ENCODE measurements at places on chromosomes 6 and 20.

DNA sequence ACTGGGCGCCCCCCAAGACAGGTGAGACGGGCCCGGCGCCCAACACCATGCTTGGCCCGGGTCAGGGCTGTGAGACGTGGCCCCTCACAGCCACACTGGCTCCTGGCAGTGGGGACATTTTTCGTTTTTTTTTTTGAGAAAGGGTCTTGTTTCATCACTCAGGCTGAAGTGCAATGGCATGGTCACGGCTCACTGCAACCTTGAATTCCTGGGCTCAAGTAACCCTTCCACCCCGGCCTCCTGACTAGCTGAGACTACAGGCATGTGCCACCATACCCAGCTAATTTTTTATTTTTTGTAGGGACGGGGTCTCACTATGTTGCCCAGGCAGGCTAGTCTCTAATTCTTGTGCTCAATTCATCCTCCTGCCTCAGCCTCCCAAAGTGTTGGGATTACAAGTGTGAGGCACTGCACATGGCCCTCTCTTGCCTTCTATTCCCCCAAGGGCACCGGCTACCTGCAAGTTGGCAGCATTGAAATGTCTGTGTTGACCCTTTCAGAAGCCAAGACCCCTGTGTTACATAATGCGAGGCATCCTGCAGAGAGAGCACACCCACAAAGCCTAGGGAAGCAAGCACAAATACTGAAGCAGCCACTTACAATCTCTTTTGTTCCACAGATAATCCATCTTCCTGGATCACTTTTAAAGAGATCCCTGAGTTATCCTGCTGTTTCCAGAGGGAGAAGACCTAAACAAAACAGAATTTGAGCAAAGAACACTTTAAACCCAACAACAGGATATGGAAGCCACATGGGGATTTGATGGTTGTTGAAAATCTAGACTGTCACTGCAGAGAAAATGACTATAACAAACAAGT is 57.5 kb upstream of the SLC4A11 start:
- no peak for DNase-seq

DNA sequence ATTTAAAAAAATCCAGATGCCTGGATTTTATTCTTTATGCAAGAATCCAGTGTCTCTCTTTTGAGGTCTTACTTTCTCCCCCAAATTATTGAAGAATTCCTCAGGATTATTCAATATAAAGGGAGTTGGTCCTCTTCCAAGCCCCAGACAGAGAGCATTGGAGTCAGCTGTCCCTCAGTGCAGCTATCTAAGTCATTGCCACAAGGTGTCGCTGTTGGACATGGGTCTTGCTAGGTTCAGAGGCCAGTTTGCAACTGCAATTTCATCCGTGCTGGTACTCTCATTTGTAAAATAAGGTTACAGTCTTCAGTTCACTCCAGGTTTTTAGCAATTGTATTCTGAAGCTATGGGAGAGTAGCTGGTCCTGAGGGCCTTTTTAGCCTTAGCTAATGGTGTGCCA is 27.8 kb downstream of the CCN2 start:
- no peak for DNase-seq

DNA sequence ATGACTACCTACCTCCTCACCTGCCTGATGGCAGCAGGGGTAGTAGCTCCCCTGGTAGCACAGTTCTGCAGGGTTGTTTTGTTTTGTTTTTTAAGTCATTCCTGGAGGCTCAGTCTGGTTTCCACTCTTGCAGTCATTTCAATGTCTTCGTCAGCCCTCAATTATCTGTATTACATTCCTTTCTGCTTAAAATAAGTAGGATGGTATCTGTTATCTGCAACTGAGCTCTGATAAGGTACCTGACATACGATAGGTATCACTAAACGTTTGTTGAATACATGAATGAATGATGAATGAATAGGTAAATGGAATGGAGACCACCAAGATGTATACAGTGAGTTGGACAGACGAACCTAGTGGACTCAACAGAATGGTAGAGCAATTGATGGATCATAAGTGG is 7.2 kb upstream of the CLPSL2 start:
- DNase-seq: no peak

DNA sequence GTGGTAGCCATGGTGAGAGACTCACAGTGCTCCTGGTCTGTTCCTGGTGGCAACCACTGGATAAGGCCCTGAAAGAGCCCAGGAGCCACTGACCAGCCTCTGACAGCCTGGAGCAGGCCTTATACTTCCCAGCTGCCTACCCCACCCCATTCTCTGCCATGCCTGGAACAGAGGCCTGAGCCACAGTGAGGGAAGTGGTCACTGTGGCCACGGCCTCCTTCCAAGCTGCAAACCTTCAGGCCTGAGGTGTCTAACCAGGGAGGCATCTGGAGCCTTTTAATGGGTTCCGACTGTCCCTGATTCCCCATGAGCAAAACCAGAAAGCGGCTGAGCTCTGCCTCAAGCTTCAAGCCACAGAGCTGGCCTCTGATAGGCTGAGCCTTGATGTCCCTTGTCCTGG is 113.0 kb upstream of the SIRPA start:
- DNase-seq: no peak

- no peak for DNase-seq
Measured at GRCh38 chr6:88380618-88381288, 214.6 kb upstream of the CNR1 start.

GRCh38 chr6:124947971-124948451 is 14.2 kb upstream of the RNF217 start:
- DNase-seq: no peak

DNA sequence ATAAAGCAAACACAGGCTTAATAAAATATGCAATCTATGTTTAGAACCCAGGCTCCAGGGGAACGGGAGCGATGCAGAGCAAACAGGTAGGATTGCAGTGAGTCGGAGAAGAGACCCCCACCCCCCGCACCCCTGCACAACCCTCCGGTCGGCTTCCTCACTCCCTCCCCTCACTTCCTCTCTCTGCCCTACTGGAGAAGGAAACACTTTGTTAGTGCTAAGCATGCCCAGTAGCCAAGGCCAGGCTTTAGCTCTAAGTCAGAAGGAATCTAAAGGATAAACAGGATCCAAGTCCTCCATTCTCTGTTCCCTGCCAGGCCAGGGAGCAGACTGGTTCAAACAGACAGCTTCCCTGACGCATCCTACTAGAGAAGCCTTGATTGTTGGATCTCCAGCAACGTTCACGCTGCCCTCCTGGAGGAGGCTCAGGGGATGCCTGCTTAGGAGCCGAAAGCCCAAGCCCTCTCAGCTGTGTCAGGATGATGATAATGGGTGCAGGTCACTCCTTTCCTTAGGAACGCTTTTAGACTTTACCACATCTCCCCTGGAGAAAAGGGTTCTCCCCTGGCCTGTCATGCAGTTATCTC is 14.7 kb downstream of the FOXQ1 start:
- no peak for DNase-seq

GRCh38 chr6:129235167-129236000 is 352.4 kb downstream of the LAMA2 start:
- no peak for DNase-seq

DNA sequence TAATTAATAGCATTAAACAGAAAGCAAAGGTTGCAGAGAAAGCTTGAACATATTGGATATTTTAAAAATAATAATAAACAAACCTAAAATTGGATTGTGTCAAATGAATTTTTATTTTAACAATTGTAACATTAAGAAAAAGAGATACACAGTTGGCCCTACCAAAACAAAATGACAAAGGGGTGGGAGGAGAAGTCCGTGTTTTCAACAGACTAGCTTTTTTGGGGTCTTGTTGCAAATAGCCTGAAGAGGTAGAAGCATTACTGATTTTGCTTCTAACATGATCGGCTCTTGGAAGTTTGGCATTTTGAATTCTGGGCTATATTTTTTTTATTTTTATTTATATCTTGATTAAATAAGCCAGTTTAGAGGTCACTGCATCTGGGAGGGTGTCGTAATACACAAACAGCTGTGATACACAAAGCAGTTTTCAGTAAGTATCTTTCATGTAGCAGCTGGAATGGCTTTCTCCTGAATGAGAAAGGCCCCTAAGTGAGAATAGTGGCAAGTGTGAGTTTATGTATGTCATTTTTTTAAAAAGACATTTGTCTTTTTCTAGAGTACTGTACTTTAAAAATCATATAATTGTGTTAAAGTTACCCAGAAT is 85.5 kb upstream of the ZNF217 start:
- DNase-seq: no peak

- peak; percentile 61 for DNase-seq
Measured at GRCh38 chr20:62735331-62735821, 26.7 kb downstream of the NTSR1 start.

DNA sequence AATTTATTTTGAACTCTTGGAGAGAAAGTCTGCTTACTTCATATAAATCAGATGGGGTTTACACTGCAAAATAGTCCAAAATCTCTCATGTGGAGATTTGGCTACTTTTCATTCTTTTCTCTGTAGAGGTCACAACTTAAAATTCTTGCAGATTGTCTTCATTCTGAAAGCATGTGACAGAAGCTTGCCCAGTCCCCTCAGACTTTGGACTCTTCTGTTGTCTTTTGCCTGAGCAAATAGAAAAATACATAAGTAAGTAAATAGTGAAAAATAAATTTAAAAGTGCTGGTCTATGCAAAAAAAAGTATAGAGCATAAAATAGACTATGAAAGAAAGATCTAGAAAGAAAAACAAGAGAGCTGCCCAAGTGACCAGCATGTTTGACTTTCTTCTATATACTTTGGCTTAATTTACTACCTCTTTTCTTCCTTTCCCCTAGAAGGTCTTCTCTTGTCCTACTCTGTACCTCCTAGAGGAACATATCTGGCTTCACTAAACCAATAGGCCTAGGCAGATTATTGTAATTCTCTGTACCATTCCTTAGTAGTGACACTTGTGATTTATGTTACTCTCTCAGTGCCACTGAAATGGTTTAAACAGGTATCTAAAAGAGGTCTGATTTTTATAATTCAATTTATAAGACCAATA is 260.9 kb downstream of the TENT5A start:
- no peak for DNase-seq

DNA sequence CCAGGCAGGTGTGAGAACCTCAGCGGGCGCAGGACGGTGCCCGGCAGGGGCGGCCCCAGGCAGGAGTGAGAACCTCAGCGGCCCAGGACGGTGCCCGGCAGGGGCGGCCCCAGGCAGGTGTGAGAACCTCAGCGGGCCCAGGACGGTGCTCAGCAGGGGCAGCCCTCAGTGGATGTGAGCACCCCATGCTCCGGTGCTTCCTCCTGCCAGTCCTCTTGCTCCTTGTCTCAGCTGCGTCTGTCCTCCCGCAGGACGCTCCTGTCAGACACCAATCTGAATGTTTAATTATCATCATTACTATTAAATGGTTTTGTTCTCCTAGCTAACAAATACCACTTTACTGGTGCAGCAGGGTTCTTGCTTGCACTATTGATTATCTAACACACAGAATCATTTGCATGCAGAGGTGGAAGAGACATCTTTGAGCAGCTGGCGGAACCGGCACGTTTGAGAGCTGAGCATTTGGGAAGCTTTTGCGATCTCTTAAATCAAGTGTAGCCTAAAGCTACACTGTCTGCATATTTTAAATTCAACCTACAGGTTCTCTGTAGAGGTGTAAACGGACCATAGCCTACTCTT is 39.4 kb upstream of the DACT2 start:
- no peak for DNase-seq

DNA sequence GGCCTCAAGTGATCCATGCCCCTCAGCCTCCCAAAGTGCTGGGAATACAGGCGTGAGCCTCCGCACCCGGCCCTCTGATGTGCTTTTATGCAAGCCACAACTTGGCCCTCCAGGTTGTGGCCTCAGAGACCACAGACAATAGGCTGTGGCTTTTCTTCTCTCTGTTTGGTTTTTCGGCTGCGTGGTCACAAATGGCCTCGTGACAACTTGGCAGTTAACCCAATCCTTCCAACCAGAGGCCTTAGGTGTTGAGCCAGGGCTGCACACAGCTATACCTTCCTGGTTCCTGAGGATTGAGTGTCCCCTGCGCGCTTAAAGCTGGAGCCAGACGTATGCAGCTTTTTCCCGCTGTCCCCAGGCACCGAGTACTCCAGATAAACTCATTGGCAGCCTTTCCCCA is 6.3 kb upstream of the TGM3 start:
- DNase-seq: no peak

DNA sequence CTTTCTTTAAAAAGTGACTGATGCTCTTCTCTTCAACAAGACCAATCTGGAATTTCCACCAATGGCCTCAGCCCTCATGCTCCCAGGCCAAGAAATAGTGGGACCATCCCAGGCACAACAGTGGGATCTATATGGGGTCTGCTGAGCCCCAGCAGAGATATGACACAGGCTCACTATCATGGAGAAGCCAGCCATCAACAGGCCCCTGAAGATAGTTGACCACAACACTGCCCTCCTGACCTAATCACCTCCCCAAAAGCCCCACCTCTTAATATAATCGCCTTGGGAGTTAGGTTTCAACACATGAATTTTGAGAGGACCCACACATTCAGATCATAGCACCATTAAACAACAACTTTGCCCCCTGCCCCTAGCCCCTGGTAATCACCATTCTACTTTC is 16.8 kb upstream of the MCM3 start:
- DNase-seq: no peak

DNA sequence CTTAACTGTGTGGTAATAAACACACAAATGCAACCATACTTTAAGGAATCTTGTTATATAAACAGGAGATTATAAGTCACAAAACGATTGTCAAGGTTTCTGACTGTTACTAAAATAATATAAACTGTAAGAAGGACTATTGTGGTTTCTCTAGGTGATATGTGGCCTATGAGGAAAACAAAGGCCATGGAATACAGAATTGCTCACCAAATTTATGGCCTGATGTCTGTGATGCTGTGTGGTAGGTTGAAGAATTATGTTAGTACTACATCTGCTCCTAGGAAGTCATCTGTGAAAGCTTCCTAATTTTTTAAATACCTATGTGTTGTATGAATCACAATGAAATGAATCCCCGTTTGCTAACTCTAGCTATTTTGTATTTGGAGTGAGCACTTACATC is 875.4 kb upstream of the MAP3K7 start:
- no peak for DNase-seq

DNA sequence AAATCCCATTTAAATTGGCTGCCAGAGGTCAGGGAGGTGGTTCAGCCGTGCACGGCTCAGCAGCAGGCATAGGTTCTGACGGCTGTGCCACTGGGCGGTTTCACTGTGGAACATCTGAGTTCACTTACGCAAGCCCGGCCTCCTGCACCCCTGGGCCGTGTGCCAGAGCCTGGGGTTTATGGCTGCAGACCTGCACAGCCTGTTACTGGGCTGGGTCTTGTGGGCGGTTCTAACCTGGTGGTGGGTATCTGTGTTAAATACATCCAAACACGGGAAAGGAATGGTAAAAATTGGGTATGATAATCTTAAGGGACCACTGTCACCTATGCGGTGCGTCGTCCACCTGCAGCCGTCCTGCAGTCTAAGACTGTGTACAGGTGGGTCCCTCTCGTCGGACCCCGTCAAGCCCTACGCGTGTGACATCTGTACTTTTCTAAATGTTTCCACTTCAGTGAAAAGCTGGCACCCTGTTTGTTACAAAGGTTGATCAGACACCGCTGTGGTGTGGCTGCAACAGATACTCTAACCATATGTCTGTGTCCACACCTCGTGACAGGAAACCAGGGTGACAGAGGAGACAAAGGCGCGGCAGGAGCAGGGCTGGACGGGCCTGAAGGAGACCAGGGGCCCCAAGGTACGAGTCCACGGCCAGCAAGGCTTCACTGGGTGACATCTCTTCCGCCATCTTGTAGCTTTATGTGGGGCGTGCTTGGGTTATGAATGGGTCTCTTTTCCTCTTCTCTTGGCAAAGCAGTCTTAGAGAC is 21.5 kb downstream of the COL9A3 start:
- no peak for DNase-seq

- no peak for DNase-seq
Measured at GRCh38 chr6:133532908-133533307, 291.8 kb downstream of the EYA4 start.

- no peak for DNase-seq
Measured at GRCh38 chr6:31010393-31011060, at the start of gene MUC22. MUC22 (plus strand) TSS chr6:31010474; CDS start chr6:31010707, 233 bp downstream.

- no peak for DNase-seq
Measured at GRCh38 chr20:23349338-23350195, 1.0 kb upstream of the NXT1 start.

Measured in D721Med (cell line).